Stimulated activated CD8-positive, alpha-beta memory T cell treated with anti-CD3 and anti-CD28 coated beads, Interleukin-15, amount 100 ng/mL, for 24 hours (primary cell): ENCODE measurements at places on chromosomes 4 and X.

GRCh38 chrX:31331928-31332327 lies 260.1 kb upstream of the FTHL17 start:
- no peak for DNase-seq

DNA sequence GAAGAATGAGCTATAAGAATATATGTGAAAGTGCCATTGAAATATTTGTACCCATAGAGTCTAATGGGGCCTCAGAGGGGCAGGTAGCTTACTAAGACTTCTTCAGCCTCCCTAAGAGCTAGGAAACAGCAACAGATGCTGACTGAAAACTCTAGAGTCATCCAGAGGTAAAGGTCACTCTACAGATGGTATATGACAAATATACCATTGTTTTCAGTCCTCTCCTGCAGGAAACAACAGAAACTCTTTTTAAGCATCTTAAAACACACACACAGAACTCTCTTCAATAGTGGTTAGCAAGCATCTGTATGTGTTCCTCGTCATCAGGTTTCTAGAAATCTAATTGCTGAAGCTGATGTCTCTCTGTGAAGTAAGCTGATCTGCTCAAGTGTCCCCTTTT lies 313.8 kb upstream of the GATB start:
- DNase-seq: no peak

DNA sequence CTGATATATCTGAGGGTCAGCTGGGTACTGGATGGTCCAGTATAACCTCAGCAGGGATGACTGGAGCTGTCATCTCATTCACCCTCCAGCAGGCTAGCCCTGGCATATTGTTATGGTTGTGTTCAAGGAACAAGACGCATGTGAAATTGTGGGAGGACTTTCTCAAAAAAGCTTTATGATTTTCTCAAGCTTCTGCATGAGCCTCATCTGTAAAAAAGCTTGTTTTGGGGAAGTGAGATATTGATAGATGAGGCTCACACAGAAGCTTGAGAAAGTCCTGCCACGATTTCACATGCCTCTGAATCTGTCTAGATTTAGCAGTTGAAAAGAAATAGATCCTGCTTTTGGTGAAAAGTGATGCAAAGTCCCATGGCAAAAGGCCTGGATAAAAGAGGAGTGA lies 93.4 kb downstream of the SPCS3 start:
- no peak for DNase-seq

- DNase-seq: no peak
Measured at GRCh38 chrX:39030636-39031035, 229.4 kb downstream of the MID1IP1 start.

DNA sequence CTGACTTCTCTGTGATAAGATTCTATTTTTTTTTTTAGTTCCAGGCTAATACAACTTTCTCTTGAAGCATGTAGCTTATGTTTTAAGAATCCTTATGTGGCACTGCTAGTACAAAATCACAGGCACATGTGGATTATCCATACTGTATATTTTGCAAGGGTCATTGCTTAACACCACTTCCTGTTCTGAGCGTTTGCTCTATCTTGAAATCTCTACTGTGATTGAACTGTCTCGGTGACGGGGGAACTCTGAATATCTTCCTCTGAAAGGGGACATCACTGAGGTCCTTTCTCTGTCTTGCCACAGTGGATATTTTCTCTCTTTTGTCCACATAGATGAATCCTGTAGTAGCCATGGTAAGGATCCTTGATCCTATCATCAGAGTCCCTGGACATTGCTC lies 2.1 kb upstream of the WFS1 start:
- no peak for DNase-seq

DNA sequence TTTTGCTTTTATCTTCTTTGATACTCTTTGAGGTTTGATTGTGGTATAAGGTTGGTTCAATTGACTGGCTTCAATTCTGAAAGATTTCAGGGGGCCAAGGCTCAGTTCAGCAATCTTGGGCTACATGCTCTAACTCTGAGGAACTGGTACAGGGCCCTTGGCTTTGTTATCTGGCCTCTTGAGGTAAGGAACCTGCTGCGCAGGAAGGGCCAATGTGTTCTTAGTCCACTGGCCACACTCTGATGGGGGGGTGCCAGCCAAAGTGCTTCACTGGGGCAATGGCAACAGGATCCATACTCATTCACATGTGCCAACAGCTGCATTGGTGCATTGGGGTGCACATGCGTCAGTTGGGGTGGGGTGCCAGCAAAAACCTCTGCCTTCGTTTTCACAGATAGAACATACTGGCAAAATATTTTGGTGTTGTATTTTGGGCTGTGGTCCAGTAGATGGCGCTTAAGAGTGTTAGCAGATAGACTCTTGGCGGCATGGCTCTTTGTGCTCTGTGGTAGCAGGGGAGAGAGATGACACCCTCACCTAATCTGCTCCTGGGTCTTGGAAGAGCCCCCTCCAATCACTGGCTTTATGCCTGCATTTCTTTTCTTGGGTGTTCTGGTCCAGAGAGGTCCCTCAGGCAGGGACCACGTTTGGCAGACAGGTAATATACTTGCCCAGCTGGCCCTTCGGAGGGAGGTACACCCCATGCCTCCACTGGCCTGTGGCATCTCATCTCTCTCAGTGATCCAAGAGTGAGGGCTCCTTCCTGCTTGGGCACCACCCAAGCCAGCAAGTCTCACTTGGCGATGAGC lies 42.9 kb downstream of the NDST3 start:
- DNase-seq: no peak

DNA sequence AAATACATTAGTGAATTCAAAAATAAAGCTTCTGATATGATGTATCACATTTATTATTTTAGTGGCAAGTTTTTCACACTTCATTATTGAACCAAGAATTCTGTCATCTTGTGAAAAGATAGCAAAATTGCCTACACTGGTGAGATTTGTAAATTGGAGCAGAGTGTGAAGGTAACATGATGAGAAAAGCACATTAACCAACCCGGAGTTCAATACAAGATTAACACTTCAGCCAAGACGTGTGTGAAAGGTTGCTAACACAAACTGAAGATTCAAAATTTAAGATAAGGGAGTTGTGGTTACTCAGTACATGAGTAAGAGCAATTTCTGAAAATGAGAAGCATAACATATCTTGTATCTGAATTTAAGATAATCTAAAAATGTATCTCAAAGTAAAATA lies 346.7 kb downstream of the PDHA2 start:
- DNase-seq: no peak

GRCh38 chrX:6568031-6568430 lies 33.1 kb upstream of the VCX3A start:
- no peak for DNase-seq

GRCh38 chrX:22538580-22538979 lies 265.9 kb downstream of the CBLL2 start:
- DNase-seq: no peak

DNA sequence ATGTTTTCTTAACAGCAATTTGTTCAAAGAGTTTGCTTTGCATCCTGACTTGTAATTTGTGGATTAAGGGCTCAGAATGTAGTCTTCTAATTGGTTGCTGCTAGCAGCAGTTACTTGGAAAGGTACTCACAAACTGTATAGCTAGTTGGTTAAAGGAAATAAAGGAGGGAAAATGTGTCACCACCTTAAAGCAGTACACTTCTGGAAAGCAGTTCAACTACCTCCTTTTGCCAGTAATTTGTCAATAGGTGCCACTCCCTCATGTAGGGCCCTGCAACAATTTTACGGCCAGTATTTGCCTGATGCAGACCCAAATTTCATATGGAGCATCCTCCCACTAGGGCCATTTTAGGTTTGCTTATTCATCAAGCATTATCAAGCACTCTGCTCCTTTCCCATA lies 20.8 kb downstream of the AMOT start:
- DNase-seq: no peak

GRCh38 chr4:94558392-94558904 lies 106.7 kb downstream of the PDLIM5 start:
- DNase-seq: no peak

GRCh38 chr4:108783665-108784463 lies 21.0 kb upstream of the ETNPPL start:
- DNase-seq: no peak

DNA sequence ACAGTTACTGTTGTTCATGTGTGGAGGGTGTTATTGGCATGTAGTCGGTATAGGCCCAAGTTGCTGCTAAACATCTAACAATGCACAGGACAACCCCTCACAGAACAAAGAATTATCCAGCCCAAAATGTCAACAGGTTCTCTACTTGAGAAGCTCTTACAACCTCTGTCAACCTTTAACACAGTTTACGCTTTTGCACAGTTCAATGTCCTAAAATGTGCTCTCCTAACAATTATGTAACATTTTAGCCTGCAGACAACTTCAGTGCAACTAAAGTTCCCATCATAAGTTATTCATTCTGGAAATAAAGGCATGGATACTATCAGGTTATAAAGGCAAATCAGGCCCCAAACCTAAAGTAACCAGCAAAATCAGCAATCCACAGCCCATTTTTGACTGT lies 66.2 kb downstream of the ASB9 start:
- no peak for DNase-seq

GRCh38 chr4:8005814-8006215 lies 66.2 kb upstream of the AFAP1 start:
- no peak for DNase-seq

DNA sequence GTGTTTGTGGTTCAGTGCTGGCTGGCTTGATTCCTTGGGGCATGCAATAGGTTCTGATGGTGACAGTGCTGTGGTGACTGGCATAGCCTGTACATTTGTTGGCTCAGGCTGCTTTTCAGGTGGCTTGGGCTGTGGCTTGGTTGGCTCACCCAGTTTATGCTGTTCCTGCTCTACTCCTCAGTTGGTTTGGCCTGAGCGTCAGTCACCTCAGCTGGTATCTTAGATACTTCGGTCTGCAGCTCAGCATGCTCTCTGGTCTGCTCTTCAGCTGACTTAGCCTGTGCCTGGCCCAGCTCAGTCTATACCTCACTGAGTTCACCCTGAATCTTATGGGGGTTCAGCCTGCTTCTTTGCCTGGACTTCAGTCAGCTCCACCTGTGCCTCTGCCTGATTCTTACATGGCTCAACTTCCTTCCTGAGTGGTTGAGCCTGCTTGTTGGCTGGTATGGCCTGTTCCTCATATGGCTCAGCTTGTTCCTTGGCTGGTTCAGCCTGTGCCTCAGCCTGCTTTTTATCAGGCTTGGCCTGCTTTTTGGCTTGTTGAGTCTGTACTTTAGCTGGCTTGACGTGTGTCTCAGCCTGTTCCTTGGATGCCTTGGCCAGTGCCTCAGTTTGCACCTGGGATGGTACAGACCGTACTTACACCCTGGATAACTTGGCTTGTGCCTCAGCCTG lies 170.6 kb downstream of the MSN start:
- DNase-seq: no peak

DNA sequence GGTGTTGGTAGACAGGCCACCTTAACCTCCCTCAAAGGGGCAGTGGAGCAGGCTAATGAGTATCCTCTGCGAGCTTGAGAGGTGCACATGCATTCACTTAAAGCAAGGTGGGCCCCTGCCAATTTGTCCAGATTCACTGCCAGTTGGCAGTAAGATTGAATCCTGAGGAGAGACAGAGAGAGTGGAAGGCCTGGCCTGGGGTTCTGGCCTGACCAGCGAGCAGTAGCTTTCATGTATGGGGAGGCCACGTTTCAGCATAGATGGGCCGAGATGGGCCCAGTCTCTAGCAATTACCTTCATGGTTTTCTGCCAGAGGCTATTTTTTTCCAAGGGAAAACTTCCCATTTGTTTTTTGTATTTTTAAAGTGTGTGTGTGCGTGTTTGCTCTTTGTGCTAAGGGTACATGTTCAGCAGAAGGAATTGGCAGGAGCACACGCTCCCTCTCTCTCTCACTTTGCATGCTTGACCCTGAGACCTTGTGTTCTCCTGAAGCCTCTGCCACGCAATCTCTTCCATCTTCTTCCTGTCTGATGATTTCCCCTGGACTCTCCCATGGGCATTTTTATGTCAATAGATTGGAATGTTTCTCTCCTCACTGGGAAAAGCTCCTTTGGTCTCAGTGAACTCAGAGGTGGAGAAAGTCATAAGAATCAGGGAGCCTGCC lies 215.8 kb upstream of the SFRP2 start:
- no peak for DNase-seq

DNA sequence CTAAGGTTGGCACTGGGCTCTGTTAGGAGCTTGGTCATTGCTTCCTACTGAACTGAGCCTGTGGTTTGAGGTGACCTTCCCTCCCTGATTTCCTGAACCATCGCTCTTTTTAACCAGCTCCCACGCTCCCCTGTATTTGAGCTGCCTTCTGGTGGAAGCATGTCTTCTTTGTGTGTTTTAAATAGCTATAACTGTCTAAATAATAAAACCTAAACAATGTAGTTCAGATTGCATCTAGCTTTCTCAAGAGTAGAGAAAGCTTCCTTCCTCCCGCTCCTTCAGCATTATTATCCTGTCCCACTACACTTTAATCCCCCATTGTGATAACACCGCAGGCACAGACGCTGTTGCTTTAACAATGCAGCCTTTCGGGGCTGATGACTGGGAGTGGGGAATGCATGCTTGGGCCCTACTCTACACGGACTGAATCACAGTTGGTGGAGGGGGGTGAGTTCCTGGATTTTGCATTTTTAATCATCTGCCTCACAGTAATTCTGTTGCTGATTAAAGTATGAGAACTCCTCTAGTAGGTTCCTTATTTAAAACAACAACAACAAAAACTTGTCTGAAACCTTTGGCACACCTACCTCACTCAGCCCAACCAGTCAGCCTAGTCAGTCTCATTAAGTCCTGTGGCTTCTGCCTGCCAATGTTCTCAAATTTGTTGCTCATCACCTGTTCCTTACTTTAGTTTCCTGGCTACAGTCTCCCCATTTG lies 6.6 kb downstream of the SMS start:
- no peak for DNase-seq

DNA sequence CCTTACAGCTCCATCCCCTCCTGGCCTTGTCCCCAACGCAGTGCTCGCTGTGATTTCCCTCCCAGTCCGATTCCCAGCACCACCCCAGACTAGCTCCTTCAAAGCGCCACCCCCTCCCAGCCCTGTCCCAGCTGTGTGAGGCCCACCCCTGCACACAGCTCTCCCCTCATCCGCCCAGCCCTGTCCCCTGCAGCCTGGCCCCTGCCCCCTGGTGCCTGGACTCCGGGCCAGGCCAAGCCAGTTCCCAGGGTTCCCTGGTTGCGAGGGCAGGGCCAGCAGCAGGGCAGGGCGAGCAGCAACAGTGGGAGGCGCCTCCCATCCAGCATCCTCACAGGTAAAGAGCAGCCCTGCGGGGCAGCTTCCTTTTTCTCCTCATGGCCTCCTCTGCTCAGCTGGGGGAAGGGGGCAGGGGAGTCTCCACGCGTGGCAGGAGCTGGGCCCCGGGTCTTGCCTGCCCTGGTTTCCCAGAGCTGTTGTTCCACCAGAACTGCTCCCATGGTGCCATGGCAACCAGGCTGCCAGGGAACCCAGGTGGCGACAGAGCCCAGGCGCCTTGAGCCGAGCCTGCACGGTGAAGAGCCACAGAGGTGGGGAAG lies 24.8 kb downstream of the IQSEC2 start:
- no peak for DNase-seq

GRCh38 chrX:14355556-14355955 lies 173.8 kb upstream of the GLRA2 start:
- no peak for DNase-seq

GRCh38 chr4:98601708-98602107 lies 56.7 kb downstream of the TSPAN5 start:
- DNase-seq: no peak

DNA sequence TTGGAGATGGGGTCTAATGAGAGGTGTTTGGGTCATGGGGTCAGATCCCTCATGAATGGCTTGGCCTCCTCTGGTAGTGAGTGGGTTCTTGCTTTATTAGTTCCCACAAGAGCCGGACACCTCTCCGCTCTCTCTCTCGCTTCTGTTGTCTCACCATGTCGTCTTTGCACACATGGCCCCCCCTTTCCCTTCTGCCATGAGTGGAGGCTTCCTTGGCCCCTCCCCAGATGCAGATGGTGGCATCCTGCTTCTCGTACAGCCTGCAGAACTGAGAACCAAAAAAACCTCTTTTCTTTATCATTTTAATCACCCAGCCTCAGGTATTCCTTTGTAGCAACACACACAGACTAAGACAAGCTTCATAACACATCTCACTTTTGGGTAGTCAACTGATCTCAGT lies 49.6 kb upstream of the SPRY1 start:
- no peak for DNase-seq
